Dermis blood vessel endothelial cell (primary cell): ENCODE measurements at places on chromosomes 11 and 22. TPM values are rescaled to one million over a fixed set of nuclear protein-coding genes. Genes with fewer than 3 reads are reported as not detected.

- DNase-seq, result peak; percentile 80
Observed at GRCh38 chr22:46748908-46749675, 11.0 kb upstream of the CERK start.

DNA sequence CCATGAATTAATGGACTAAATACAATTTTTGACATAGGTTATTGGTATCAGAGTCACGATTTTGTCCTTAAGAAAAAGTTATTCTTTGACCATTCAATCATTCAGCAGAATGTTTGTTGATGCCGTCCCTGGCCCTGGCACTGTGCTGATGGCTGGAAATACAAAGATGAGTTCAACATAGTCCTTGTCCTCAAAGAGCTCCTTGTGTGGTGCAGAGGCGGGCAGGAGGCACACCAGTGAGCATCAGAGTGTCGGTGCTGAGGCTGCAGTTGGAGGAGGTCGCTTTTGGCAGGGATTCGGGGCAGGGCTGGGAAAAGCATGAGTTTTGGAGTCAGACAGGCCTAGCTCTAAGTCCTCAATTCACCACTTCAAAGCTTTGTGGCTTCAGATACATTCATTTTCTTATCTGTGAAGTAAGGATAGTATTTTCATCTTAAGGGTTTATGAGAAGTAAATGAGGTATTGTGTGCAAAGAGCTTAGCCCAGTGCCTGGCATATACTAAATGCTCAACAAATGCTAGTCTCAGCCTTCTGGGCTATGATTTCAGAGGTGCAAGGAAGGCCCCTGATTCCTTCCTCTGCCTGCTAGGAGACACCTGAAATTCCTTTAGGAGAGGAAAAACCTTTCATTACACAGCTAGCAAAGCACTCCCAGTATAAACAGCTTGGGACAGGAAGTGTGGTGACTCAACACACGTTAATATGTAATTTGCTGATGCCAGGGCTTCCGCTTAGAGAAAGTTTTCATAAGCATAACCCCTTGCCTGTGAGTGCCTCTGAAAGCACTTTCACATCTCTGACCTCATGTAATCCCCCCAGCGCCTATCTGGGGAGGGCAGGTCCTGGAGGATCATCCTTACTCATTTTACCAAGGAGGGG, 113.8 kb downstream of the NECTIN1 start:
- peak; percentile 92 for DNase-seq

DNA sequence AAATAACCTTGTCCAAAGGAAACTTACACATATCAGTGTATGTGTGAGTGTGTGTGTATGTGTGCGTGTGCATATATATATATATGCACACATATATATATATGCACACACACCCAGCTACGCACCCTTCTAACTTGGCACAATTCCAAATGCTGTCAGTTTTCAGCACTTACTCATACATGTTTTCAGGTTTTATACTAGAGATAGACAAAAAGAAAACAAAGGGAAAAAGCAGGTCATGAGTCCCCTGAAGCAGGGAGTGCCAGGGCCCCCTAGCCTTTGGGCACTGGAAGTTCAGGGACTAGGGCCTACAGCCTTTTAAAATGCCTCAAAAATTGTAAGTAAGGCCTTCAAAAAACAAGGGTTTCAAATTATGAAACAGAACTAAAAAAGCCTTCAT, 265.4 kb downstream of the CADM1 start:
- no peak for DNase-seq

- DNase-seq, result no peak
Observed at GRCh38 chr11:111452146-111452545, 60.0 kb downstream of the BTG4 start.

GRCh38 chr11:17991783-17992433, 20.9 kb downstream of the SERGEF start:
- peak; percentile 77 for DNase-seq

DNA sequence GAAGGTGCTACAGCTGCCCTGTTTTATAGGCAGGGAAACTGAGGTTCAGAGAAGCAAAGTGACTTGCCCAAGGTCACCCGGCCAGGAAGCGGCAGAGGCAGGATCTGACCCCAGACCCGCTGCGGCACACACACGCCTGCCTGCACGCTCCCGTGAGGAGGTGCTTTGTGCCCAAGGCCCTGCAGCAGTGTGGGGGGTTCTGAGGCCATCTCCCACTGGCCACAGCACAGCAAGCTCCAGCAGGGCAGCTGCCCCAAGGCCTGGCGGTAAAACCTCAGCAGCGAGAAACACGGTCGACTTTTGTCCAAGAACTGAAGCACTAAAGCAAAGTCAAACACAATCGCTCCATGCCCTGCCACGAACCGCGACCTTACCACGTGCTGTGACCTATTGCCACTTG, 42.7 kb downstream of the CDKN1C start:
- DNase-seq, result no peak

DNA sequence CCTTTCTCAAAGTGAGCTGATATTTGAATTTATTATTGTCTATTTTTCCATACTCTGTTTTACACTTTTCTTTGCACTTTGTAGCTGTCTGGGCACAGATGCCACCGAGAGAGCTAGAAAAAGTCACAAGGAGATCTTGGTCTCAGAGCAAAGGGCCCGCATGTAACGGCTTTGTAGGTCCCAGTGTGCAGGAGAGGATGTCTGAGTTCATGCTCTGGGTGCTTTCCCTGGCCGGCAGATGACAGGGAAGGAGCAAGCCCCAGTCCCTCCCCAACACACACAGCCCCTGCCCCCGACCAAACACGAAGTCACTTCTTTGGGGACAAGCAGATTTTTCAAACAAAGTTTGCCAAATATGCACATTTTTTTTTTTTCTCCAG, 55.8 kb downstream of the SMIM38 start:
- DNase-seq, result no peak

DNA sequence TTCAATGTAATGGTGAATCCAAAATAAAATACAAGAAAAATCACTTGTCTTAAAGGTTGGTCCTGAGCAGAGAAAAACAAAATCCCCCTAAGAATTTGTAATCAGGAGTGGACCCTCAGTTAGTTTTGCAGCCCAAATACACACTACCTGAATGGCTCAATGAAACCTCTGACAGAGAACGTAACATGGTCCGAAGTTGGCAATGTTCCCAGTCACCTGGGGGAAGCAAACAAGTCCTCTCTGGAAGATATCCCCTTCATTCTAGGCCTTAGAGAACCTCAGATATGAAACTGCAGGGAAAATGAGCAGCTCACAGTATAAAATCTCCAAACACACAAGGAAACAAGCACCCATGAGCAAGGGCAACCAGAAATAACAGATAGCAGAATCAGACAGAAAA, 58.2 kb downstream of the MORC2 start:
- DNase-seq, result no peak

DNA sequence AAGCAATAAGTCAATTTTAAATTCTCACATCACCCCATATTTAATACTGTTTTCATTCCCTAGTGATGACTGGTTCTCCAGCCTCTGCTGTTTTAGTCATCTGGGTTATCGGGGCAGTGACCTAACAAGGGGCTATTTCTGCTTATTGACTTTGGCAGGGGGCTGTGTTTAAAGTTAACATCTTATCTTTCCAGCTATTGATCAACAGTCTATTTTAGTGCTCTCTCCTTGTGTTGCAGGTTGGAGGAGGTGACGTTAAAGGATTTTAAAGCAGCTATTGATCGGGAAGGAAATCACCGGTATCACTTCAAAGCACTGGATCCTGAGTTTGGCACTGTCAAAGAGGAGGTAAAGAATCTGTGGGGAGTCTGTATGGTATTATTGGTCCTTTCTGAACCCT, 7.7 kb upstream of the DLAT start:
- DNase-seq, result peak; percentile 51

DNA sequence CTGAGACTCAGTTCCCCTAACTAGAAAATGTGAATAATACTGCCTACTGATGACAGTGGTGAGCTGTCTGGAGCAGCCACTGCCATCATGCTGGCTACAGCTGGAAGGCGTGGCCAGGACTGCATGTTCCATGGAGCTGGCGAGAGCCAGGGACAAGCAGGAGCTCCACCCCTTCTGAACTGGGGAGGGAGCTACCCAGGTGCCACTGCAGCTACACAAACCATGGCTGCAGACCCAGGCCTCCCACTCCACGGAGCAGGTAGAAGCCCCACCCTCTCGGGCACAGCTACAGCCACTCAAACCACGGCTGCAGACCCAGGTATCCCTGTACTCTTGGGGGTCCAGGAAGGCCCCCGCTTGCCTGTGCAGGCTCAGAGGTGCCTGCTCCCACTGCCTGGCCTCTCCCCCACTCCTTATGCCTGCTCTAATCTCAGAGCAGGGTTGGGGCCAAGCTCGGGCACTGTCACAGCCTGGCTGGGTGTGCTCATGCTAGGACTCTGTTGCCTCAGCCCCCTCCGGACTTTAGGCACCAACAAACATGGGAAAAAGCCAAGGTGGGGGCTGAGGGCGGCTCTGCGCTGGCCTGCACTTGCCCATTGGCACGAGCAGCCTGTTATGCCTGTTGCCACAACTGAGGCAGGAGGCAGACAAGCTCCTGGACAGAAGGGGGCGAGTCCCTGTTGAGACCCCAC, 51.7 kb downstream of the RAB30 start:
- DNase-seq, result no peak

DNA sequence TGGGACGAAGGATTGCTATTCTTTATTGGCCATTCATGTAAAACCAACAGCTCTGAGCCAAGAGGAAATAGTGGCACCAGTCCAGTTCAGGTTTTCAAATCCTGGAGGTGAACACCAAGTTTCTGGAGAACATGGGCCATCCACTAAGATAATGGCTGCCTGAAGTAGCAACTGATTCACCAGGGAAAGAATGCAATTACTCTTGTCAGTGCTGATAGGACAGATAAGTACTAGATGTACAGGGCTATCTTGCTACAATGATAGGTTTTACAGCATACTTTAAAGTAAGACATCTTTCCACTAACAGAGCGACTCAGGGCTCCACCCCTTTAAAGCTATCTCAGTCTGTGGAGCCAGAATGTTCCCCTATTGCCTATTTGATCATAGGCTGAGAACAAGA, 36.8 kb upstream of the APOA1 start:
- DNase-seq, result no peak

The SEC14L2 gene
- total RNA-seq, result 16.2 and 17.0 TPM in 2 replicates

The PLEKHB1 gene
- total RNA-seq, result 0.33 and 0.34 TPM in 2 replicates

The LGR4 gene
- 1.9 and 3.6 TPM in 2 replicates for total RNA-seq

The XBP1 gene
- total RNA-seq, result 93.3 and 165 TPM in 2 replicates

The DUSP8 gene
- 0.37 and 1.2 TPM in 2 replicates for total RNA-seq

The SH3BP1 gene
- total RNA-seq, result 0.85 and 2.7 TPM in 2 replicates

The OLFML1 gene
- total RNA-seq, result 0.65 TPM in 1 of 2 replicates, not detected in the other

The IL18 gene
- total RNA-seq, result 0.33 and 0.34 TPM in 2 replicates
